ENCODE measurements at places on chromosomes 7 and 10.

DNA sequence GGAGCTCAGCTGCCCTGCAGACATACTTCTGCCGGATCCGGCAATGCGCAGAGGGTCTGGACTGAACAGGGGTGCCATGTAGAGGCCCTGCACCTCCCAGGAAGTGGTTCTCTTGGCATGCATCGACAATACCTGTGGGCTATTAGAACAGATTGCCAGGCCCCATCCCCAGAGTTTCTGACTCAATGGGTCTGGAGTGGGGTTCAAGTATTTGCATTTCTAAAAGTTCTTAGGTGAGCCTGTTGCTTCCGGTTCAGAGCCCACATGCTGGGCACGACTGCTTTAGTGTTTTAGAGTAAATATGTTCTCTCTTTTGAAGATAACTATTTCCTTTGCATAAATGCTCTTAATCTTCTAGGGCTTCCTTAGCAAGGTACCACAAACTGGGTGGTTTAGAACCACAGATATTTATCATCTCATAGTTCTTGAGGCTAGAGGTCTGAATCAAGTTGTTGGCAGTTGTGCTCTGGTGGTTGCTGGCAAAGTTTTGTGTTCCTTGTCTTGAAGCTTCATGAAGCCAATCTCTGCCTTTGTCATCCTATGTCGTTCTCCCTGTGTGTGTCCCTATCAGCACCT lies 435.5 kb downstream of the TCERG1L start:
- no peak for DNase-seq

DNA sequence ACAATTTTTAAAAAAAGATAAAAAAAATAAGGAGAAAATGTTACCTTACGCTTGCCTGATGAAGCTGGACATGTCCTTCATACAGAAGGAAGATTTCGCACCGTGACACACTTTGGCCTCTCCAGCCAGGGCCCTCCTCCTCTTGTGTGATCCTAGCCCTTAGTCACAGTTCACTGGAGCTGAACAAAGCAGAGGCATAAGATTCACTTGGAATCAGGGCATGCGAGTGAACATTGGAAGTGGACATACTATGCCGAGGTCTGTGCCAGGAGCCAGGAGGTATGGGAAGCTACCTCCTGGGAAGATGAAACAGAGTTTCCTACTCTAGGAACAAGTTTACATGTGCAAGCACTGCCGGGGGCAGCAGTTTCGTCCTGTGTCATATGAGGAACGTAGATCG lies 91.5 kb downstream of the XPNPEP1 start:
- DNase-seq = no peak

GRCh38 chr7:48943279-48943990 lies 19.1 kb downstream of the CDC14C start:
- no peak for DNase-seq

- DNase-seq = no peak
Observed at GRCh38 chr10:21099291-21100062, 202.4 kb upstream of the NEBL start.

DNA sequence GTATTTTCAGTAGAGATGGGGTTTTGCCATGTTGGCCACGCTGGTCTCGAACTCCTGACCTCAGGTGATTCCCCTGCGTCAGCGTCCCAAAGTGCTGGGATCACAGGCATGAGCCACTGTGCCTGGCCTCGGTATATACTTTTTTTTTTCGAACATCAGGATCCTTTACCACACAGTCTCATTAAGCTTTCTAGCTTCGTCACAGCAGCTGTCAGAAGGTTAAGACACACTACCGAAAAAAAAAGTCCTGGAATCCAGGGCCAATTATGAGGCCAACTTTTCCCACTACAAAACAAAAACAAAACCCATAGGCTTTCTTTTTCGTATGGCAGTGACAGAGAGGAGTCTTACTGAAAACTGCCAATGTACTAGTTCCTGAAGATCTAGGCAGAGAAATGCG lies 30.7 kb downstream of the ZC3HC1 start:
- no peak for DNase-seq

DNA sequence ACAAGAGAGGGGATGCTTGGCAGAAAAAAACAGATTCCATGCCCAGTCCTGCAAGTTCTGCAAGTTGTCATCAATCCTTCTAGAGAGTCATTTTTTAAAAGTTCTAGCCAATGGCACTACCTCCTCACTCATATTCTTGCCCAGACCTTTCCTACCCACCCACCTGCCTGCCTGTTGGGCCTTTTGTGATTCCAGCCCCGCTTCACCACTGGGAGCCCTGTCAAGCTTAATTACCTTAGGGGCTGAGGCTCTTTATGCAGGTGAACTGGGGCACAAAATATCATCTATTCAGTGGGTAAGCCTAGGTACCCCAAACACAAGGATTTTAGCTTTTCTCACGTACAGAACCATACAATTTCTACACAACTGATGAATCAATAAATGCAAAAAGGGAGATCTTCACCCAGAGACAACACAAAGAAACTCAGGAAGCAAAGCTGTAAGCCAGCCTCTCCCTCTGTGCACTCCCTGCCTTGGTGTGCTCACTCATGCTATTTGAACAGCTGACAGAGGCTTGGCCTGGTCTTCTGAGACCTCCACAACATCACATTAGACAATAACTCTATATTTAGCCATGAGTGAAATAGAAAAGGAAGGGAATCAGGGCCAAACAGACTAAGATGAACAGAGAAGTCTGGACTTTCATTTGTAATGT lies 222.6 kb downstream of the HTR7 start:
- DNase-seq = no peak

GRCh38 chr10:37687581-37687980 lies 169.8 kb downstream of the ZNF248 start:
- DNase-seq = no peak

Measured in activated naive CD4-positive, alpha-beta T cell (primary cell).